Smooth muscle cell of trachea (primary cell): ENCODE measurements at places on chromosomes 4 and X. TPM values are rescaled to one million over a fixed set of nuclear protein-coding genes. Genes with fewer than 3 reads are reported as not detected.

Gene WAS
- total RNA-seq, result 0.17 TPM in 1 of 2 replicates, not detected in the other

Gene STATH
- total RNA-seq, result not detected in 2 replicates

Gene ANK2
- total RNA-seq, result 104 and 206 TPM in 2 replicates

Gene CLDN2
- not detected in 2 replicates for total RNA-seq

Gene SCD5
- total RNA-seq, result 5.5 and 24.1 TPM in 2 replicates

Gene CSAG2
- not detected in 2 replicates for total RNA-seq

Gene NLRP2B
- total RNA-seq, result not detected in 2 replicates

Gene DCAF8L2
- under 0.01 TPM in 1 of 2 replicates, not detected in the other for total RNA-seq

Gene MBNL3
- total RNA-seq, result 3.0 and 5.7 TPM in 2 replicates

Gene SLC9A7
- 62.9 and 67.9 TPM in 2 replicates for total RNA-seq

Gene SMR3B
- total RNA-seq, result not detected in 2 replicates

Gene WWC2
- total RNA-seq, result 22.7 and 23.7 TPM in 2 replicates

Gene HDX
- 4.9 and 5.1 TPM in 2 replicates for total RNA-seq

Gene FAT4
- total RNA-seq, result 18.5 and 23.6 TPM in 2 replicates

Gene SPANXN4
- total RNA-seq, result not detected in 2 replicates

Gene VCX
- not detected in 2 replicates for total RNA-seq

Gene DACH2
- total RNA-seq, result not detected in 2 replicates

Gene CPZ
- total RNA-seq, result 0.58 and 5.5 TPM in 2 replicates

Gene LDOC1
- total RNA-seq, result 6.8 and 10.1 TPM in 2 replicates

Gene MSMO1
- total RNA-seq, result 82.0 and 210 TPM in 2 replicates

Gene SPRY1
- 9.5 and 16.5 TPM in 2 replicates for total RNA-seq

Gene USP51
- total RNA-seq, result 1.9 and 2.8 TPM in 2 replicates

Gene PITX2
- total RNA-seq, result 0.87 and 0.99 TPM in 2 replicates

Gene FRMPD4
- total RNA-seq, result 2.3 and 2.8 TPM in 2 replicates

Gene ASB9
- 1.2 and 2.5 TPM in 2 replicates for total RNA-seq

Gene RWDD4
- total RNA-seq, result 15.7 and 20.9 TPM in 2 replicates

Gene SRPX
- total RNA-seq, result 291 and 389 TPM in 2 replicates

Gene LRIT3
- 0.15 TPM in 1 of 2 replicates, not detected in the other for total RNA-seq

Gene TMEM31
- 0.17 TPM in 1 of 2 replicates, not detected in the other for total RNA-seq

Gene ADGRL3
- total RNA-seq, result not detected in 2 replicates

Gene NPY2R
- total RNA-seq, result not detected in 2 replicates

Gene RS1
- not detected in 2 replicates for total RNA-seq

Gene PABPC1L2B
- not detected in 2 replicates for total RNA-seq

Gene TMEM156
- total RNA-seq, result 0.15 TPM in 1 of 2 replicates, not detected in the other

Gene SHOX
- not detected in 2 replicates for total RNA-seq

Gene HPRT1
- 15.9 and 43.2 TPM in 2 replicates for total RNA-seq

Gene PAGE4
- total RNA-seq, result not detected in 2 replicates

Gene DYNLT3
- total RNA-seq, result 58.1 and 60.5 TPM in 2 replicates

Gene WNK3
- 0.15 and 0.17 TPM in 2 replicates for total RNA-seq

Gene PLP1
- 0.44 and 1.5 TPM in 2 replicates for total RNA-seq
